ENCODE measurements at places on chromosomes 16 and 17.

DNA sequence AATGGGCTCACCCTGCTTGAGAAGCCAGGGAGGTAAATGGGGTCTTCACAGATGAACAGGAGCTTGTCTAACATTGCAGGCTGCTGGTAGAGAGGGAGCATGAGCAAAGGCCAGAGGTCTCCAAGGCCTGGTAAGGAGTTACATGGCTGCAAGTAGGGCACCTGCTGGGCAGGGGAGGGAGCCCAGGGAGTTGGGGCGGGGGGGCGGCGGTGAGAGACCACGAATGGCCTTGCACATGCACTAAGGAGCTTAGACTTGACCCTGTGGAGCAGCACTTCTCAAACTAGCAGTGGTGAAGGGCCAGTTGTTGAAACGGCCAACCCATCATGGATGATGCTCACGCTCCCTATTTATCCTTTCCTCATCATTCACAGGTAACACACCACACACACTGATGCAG, 38.4 kb downstream of the ERN1 start:
- no peak for DNase-seq

DNA sequence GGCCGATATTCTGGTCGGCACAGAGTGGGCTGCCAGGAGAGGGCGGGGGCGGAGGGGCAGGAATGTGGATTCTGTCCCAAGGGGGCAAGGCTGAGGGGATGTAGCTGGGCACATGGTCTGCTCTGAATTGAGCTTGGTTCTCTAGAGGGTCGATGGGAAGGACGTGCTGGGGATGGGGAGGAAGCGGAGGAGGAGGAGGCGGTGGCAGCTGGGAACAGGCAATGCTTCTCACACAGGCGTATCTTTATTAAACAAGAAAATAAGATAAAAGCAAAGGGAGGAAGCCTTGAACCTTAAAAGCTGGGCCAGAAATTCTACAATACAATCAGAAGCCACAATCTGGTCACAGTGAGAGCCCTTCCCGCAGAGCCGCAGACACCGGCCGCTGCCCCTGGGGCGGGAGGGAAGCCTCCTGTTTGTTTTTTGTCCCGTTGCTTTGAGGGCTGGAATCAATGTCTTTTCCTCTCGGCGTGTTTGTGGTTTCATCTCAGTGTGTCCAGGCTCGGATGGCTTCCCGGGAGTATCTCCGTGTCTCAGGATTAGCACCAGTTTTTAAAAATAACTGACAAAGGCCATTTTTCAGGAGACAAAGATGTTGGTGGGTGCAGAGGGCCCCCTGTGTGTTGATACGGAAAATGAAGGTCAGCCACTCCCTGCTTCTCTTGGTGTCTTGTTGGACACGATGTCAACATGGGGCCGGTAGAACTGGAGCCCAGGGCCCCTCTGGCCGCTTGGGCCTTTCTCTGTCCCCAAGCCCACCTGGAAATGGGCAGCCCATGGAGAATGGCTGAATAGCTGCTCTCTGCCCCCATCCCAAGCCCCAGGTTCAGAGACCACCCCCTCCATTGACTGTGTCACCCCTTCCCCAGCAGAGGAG, 12.3 kb upstream of the SLC7A5 start:
- DNase-seq = no peak

GRCh38 chr17:39800540-39800939, 62.8 kb downstream of the GRB7 start:
- no peak for DNase-seq

DNA sequence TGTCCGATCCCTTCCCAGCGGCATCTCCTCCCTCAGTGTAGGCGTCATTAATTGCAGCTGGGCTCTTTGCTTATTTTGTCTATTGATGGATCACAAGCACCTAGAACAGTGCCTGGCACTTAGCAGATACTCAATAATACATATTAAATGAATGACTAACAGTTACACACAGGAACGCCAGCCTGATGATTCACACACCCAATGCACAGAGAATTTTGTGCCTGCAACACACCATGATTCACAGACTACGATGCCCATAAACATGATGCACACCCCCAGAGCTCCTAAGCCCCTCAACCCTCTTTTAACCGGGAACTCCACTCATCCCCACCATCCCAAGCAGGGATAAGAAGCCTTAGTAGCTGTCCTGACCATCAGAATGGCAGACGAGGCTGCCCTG, 66.6 kb upstream of the TMEM97 start:
- DNase-seq = no peak

DNA sequence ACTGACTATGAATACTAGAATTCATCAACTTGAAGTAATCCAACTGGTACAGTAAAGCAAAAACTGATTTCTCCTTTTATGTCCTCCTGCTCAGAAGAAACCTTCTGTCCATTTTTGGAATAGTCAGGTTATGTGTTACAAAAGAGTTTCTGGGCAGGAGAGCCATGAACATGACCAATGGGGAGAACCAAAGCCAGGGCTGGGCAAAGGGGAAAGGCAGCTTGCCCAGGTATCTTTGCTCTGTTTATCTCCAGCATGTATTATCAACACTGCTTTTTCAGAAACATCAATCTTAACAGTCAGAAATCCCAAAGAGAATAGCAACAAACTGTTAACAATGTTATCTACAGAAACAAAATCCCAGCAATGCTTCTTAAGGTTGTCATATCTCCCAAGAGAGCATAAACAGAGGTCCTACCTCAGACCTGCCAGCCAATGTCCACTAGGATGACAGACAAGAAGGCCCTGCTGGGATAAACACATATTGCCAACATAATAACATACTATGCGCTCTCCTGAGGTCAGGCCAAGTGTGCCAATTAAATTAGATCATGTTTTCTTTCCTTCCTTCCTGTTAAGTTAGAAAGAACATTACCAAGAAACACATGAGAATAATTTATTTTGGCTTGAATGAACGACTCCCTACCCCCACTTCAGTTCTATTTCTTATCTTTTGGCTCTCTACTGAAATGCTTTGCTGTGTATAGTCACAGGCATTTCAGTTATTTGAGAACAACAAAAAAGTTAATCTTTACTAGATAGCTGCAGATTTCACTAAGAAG, 28.0 kb downstream of the BLMH start:
- DNase-seq = no peak

DNA sequence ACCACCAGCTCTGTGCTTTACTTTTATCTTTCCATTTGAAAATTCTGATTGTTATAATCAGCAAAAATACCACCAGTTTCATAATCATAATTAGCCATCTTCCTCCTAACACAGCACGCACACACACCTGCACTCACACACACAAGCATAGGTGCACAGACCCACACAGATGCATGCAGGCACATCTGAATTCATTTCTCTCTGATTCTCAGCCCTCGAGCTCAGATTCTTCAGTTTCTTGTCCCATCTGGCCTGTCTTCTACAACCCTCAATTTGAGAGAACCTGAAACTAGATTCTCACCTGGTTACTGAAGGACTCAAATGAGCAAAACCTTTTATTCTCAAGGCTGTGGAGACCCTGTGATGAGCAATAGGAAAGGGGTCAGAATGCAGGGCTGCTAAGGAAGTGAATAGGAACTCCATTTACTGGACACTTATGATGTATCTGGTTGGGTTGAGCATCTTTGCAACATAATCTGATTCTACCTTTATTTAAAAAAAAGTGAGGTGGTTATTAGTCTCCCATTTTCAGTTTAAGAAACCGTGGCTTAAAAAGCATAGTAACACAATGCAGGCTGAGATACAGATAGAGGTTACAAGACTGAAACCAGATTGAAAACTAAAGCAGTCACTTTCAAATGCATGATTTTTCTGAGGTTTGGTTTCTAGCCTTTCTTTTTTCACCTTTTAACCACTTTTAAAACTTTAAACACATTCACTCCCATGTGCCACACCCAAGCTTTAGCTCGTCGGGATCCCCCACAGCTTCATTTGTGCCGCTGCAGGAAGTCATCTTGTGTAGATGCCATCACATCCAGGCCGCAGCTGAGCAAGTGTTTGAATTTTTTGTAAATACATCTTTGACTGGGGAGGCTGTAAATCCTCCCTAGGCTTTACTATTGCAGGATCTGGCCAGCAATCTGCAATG, 9.4 kb downstream of the KRT33A start:
- no peak for DNase-seq

DNA sequence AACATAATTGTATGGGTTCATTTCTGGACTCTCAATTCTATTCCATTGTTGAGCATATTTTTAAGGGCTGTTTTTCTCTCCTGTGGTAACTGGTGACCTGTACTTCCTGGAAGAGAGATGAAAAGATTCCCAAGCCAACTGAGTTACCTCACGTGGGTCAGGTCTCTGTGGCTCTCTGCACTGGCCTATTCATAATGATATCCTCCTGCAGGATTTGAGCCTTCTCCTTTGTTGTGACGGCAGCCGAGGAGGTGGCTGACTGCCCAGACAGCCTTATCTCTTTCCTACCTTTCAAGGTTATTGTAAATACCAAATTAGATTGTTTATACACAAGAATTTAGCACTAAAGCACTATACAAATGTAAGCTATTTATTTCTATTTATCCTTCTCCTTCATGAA, 2.7 kb upstream of the ACE start:
- peak; percentile 56 for DNase-seq

DNA sequence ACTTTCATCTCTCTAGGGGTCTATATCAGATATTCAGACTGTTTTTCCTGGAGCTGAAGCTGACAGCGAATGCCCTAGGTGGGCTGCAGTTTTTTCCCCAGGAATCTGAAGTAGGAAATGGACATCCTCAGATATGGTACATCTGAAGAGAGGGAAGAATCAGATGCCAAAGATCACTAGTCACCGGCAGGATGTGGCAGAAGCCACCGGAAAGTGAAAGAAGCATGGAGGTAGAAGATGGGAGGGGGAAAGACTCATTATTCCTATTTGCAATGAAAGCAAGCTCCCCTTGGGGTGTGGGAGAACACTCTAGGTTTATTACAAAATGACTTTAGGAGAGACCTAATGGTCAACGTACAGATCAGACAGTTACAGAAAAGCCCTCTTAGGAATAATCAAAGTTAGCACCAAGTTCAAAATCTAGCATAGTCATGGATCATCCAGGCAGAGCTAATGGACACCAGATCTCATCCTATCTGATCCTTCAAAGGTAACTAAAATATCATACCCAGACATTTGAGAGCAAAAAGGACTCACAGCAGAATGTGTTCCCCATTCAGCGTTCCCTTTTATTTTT, 110.7 kb downstream of the HS3ST3A1 start:
- no peak for DNase-seq

DNA sequence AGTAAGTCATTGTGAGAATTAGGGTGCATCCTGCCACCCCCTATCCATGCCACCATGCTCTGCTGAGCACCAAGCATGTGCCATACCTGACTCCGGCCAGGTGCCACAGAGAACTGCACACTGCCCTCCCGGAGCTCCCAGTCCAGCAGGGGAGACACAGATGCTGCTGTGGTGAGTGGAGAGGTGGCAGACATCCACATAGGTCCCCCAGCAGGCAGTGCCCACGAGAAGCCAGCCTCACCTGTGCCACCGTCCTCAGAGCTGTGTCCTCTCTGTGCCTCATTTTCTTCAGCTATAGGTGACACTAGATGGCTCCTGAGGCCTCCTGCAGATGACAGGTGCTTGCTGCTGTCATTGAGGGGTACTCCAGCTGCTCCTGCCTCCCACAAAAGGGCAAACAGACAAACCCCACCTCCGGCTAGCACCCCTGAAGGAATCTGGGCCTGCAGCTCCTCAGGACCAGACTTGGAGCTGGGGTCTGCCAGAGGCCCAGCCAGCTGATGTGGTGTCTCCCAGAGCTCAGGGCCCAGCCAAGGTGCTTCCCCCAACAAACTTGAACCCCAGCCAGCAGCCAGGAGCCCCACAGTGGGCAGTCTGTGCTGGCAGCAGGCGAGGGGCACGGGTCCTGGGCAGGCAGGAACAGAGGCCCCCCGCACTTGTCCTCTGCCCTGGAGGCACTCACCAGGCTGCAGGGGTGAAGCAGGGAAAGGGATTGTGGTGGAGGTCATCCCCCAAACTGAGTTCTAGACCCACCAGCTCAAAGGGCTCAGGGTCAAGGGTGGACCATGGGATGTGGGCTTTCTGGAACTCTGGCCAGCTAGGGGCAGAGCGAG, 17.1 kb downstream of the FOXJ1 start:
- DNase-seq = no peak

DNA sequence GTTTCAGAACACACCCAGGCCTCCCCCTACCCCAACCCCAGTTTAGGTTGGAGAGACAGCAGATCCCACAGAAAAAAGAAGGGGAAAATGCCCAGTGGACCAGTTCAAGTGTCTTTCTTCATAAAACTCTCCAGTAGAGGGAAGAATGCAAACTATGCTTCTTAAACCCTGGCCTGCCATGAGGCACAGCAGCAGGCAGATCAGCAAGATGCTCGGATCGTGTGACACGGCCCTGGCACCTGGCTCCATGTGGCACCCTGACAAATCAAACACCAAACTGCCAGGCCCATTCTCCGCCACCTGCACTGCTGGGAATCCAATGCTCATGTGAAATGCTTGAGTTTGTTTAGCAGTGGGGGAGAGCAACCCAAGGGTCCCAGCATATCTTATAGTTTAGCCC, 166.8 kb downstream of the SOX9 start:
- DNase-seq = no peak

DNA sequence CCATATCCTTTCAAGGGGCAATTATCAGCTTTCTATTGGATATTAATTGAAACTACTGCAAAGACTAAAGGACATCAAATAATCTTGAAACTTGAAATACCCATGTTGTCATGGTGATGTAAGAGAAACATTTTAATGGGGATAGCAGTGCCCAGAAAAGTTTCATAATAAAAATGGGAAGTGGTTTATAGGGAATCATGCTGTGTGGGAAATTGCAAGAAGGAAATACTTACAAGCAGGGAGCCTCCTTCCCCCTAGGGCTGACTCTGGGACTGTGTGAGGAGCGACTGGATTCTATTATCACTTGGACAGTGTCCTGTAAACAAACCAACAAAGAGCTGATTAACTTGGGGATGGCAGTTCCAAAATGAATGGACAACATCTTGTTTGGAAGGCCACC, 1393.1 kb upstream of the GOT2 start:
- DNase-seq = no peak

Data from left colon (tissue), 2 donors.